Suppressor macrophage treated with lipopolysaccharide for 1 hour (primary cell): ENCODE measurements at places on chromosomes 13 and 19.

GRCh38 chr13:105142556-105142955 lies 1392.9 kb downstream of the EFNB2 start:
- DNase-seq = no peak

GRCh38 chr13:100176801-100177400 lies 88.0 kb downstream of the PCCA start:
- DNase-seq = no peak

GRCh38 chr13:21934284-21934683 lies 263.4 kb downstream of the FGF9 start:
- DNase-seq = no peak

- DNase-seq = no peak
Observed at GRCh38 chr19:54804101-54804500, 691 bp downstream of the KIR2DL4 start.

GRCh38 chr19:6604906-6605305 lies 14.0 kb upstream of the CD70 start:
- no peak for DNase-seq

DNA sequence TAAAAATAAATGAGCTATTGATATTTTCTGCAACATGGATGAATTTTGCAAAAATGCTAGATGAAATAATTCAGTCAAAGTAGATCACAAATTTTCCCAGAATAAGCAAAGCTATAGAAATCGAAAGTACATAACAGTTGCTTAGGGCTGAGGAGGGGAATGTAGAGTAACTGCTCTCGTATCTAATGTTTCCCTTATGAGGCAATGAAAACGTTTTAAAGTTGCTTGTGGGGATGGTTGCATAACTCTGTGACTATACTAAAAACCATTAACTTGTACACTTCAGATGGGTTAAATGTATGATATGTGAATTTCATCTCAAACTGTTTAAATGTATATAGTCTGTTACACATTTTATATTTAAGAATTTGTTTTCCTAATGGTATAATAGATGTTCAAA lies 231.7 kb downstream of the GGACT start:
- peak; percentile 26 for DNase-seq

GRCh38 chr13:95235199-95235756 lies 66.0 kb downstream of the ABCC4 start:
- no peak for DNase-seq

GRCh38 chr19:38665219-38665931 lies 17.9 kb downstream of the ACTN4 start:
- DNase-seq = no peak

DNA sequence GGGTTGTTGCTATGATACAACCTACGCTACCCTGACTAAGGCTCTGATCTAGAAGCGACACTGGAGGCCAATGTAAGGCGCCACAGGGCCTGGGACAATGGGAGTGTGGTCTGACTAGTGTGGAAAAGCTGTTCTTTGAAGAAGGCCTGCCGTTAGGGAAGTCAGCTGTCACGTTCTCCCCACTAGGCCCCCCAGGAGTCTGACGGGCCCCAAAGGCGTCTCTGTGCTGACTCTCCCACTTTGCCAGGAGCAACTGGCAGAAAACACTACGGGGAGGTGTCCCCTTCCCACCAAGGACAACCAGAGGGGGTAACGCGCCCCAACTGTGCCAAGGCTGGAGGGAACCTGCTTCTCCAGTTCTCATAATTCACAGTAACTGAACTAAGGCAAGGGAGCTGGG lies 25.3 kb upstream of the EIF3G start:
- DNase-seq = peak; percentile 14

- DNase-seq = peak; percentile 70
Observed at GRCh38 chr19:19438366-19439175, 33.1 kb downstream of the GATAD2A start.

- DNase-seq = no peak
Observed at GRCh38 chr19:28126135-28126898, 1086.6 kb downstream of the UQCRFS1 start.

DNA sequence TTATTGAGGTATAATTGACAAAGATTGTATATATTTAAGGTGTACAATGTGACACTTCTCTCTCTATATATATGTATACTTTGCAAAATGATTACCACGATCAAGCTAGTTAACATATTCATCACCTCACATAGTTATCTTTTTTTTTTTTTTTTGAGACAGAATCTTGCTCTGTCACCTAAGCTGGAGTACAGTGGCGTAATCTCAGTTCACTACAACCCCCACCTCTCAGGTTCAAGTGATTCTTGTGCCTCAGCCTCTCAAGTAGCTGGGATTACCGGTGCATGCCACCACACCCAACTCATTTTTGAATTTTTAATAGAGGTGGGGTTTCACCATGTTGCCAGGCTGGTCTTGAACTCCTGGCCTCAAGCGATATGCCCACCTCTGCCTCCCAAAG lies 3.7 kb downstream of the ZSCAN4 start:
- no peak for DNase-seq

GRCh38 chr19:47176071-47176626 lies 45.5 kb downstream of the SAE1 start:
- no peak for DNase-seq

GRCh38 chr19:1814833-1815604 lies 2.9 kb upstream of the ATP8B3 start:
- no peak for DNase-seq

GRCh38 chr19:41870401-41870873 lies 6.6 kb upstream of the CD79A start:
- peak; percentile 30 for DNase-seq
